ENCODE measurements at places on chromosomes 4 and X. TPM values are rescaled to one million over a fixed set of nuclear protein-coding genes. Genes with fewer than 3 reads are reported as not detected.

Gene CDKL2
- total RNA-seq: 7.6 TPM

Gene ETNPPL
- not detected for total RNA-seq

Gene FGF13
- 2.1 TPM for total RNA-seq

DNA sequence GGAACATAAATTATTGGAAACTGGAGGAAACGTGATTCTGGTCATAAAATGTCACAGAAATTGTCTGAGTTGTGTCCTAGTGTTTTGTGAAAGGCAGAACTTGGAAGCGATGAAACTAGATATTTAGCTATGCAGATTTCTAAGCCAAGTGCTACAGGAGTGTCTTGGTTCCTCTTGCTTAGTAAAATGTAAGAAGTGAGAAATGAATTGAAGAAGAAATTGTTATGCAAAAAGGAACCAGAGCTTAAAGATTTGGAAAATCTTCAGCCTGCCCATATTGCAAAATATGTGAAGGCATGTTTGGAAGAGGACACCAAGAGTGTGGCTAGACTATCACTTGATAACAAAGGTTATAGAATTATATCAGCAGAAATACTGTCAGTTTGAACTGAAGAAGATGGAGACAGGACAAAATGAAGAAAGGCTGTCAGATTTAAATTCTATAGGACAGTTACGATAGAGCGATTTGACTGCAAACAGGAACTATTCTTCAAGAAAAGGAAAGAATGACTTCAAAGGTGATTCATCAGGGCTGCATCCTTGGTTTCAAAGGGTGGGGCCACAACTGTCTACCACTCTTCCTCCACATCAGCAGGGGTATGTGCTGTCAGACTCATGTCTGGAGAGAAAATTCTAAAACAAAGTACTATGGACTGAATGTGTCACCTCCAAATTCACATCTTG lies 9.4 kb upstream of the CDS1 start:
- no peak overlapping the region for H3K4me3 ChIP-seq
- DNase-seq: no peak
- no peaks in the 10 kb centered on the region for H3K4me1 ChIP-seq
- H3K27ac ChIP-seq: no peak overlapping the region
- no peaks in the 10 kb centered on the region for H3K36me3 ChIP-seq

DNA sequence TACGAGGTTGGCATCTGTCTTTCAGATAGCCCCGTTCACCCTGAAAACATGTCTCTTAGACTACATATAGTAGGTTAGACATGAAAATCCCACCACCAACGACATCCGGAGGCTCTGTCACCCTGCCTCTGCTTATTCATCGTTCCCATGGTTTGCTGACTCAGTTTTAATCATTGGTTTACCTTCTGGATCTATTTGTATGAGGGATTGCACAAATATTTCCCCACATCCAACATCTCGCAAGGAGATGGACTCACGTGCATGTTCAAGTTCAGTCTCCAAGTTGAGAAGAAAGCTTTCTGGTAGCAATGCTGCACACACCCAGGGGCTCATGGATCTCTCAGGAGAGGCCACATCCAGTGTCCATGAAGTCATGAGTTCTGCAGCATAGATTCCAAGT lies 10.8 kb downstream of the CETN2 start:
- H3K27ac ChIP-seq: no peak overlapping the region
- no peaks in the 10 kb centered on the region for H3K4me1 ChIP-seq
- H3K27me3 ChIP-seq: no peaks in the 10 kb centered on the region
- H3K36me3 ChIP-seq: no peaks in the 10 kb centered on the region
- H3K4me3 ChIP-seq: no peak overlapping the region

GRCh38 chrX:790783-791360 lies 160.3 kb downstream of the SHOX start:
- no peak for DNase-seq
- H3K4me1 ChIP-seq: no peaks in the 10 kb centered on the region
- H3K36me3 ChIP-seq: no peaks in the 10 kb centered on the region

GRCh38 chrX:36909676-36910030 lies 98.5 kb upstream of the FAM47C start:
- no peak for DNase-seq
- H3K4me3 ChIP-seq: no peak overlapping the region
- H3K36me3 ChIP-seq: no peaks in the 10 kb centered on the region
- no peaks in the 10 kb centered on the region for H3K27me3 ChIP-seq
- H3K27ac ChIP-seq: no peak overlapping the region
- H3K4me1 ChIP-seq: no peaks in the 10 kb centered on the region

DNA sequence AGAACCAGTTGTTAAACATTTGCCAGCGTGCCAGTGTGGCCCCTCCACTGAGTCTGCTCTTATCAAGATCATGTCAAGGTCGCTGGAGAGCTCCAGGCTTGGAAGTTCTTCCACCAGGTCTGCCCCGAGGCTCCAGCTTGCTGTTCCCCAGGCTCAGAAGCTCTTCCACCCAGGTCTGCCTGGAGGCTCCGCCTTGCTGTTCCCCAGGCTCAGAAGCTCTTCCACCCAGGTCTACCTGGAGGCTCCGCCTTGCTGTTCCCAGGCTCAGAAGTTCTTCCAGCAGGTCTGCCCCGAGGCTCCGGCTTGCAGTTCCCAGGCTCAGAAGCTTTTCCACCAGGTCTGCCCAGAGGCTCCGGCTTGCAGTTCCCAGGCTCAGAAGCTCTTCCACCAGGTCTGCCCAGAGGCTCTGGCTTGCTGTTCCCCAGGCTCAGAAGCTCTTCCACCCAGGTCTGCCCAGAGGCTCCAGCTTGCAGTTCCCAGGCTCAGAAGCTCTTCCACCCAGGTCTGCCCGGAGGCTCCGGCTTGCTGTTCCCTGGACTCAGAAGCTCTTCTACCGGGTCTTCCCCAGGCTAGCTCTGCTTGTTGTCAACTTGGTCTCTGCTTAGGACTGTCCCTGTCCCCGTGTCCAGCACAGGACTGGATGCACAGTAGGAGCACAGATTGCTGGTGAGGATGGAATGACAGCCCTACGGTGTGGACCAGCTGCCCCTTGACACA lies 54.4 kb downstream of the HMX1 start:
- H3K4me1 ChIP-seq: no peaks in the 10 kb centered on the region
- peaks cover 3% of the 10 kb centered on the region for H3K27me3 ChIP-seq
- no peak overlapping the region for H3K4me3 ChIP-seq
- DNase-seq: no peak
